Head of caudate nucleus (tissue), 42 donors: ENCODE measurements at places on chromosomes 1 and 21.

- no peak for DNase-seq
Measured at GRCh38 chr1:998745-998994, 1.2 kb downstream of the HES4 start.

DNA sequence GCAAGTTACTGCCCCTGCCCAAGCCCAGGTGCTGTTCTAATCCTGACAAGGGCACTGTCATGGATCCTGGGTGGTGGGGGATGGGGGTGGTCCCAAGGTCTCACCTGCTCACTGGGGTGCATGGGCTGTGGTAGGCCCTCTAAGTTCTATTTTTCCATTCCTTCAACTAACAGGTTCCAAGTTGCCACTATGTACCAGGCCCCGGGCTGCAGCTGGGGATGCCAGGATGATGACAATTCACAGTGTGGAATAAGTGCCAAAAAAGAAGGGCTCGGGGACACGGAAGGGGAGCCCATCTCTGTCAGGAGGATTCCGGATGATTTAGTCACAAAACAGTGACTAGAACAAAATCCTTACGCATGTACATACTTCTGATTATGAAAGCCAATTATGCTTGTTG is 76.0 kb downstream of the STUM start:
- DNase-seq: no peak

DNA sequence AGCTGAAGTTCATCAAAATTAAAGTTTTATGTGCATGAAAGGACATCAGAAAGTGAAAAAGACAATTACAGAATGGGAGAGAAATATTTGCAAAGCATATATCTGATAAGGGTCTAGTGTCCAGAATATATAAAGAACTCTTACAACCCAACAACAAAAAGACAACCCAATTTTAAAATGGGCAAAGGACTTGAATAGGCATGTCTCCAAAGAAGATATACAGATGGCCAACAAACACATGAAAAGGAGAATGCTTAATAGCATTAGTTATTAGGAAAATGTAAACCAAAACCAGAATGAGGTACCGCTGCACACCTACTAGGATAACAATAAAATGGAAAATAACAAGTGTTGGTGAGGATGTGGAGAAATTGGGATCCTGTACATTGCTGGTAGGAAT is 1.7 kb upstream of the PSEN2 start:
- no peak for DNase-seq

- no peak for DNase-seq
Measured at GRCh38 chr1:209805341-209805781, 581 bp downstream of the IRF6 start.

GRCh38 chr1:211229365-211229759 is 29.8 kb upstream of the RCOR3 start:
- DNase-seq: no peak

DNA sequence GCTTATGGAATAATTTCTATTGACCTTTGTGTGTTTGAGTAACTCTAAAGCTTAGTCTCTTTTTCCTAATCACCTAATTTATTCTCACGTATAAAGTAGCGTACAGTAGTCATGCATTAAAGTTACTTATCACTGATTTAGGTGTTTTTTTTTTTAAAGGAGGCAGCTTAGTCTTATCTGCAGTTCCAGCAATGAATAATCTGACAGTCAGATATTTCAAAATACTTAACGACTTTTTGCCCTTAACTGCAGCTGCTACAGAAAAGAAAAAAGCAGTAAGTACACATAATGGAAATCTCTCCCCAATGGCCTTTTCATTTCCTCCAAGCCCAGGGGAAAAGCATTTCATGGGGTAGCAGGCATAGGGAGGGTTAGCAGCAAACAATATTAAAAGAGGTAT is 54.6 kb downstream of the SLC35F3 start:
- DNase-seq: no peak

DNA sequence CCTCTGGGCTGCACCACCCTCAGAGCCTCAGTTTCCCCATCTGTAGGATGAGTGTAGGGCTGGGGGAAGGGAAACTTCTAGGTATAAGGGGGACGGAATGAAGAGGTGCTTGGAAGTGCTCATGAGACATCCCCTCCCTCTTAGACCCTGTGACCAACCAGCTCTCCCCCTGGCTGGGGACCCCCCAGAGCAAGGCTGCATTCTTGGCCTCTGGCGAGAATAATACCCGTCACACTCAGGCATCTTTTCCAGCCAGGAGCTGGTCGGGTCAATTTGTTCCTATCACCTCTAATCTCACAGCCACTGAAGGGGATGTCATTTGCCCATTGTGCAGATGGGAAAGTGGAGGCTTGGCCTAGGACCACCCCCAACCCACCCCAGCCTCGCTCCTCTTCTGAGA is 443.0 kb downstream of the PTPRU start:
- DNase-seq: no peak

GRCh38 chr1:87208931-87209330 is 119.7 kb upstream of the LMO4 start:
- DNase-seq: no peak

DNA sequence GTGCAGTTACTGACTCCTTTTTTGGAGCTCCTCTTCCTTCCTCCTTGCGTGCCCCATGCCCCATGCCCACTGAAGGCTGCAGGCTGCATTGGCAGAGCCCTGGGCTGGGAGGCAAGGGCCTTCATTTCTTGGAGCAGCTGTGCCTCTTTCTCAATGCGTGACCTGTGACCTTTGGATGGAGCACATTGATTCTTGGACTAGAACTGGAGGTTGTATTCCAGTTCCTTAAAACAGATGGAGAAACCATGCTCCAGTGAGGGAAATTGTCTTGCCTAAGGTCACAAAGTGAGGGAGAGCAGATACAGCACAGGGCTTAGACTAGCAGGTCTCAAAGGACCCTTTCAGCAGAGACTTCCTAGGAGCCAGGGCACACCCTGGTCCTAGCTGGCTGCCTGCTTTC is 9.0 kb downstream of the TMEM269 start:
- DNase-seq: no peak

GRCh38 chr1:216020743-216021345 is 402.4 kb downstream of the USH2A start:
- DNase-seq: no peak

- DNase-seq: no peak
Measured at GRCh38 chr1:185438936-185439335, 121.9 kb upstream of the IVNS1ABP start.

DNA sequence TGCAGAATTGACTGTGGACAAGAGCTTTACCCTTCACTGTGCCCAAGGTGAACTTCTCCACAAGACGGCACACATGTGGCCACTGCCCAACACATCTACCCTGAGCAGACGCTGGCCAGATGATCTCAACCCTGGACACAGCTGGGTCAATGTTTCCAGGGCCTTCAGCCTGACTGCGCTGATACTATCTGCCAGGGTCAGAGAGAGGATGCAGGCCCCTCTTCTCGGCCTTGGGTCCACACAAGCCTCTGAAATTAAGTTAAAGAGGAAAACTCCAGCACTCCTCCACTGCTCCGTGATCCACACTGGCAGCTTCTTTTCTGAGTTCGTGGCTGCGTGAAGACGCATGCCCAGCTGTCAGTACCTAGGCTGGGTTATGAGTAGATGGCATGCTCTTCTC is 58.1 kb downstream of the GLIS1 start:
- no peak for DNase-seq

- DNase-seq: no peak
Measured at GRCh38 chr21:35072960-35073359, 23.9 kb upstream of the RUNX1 start.

DNA sequence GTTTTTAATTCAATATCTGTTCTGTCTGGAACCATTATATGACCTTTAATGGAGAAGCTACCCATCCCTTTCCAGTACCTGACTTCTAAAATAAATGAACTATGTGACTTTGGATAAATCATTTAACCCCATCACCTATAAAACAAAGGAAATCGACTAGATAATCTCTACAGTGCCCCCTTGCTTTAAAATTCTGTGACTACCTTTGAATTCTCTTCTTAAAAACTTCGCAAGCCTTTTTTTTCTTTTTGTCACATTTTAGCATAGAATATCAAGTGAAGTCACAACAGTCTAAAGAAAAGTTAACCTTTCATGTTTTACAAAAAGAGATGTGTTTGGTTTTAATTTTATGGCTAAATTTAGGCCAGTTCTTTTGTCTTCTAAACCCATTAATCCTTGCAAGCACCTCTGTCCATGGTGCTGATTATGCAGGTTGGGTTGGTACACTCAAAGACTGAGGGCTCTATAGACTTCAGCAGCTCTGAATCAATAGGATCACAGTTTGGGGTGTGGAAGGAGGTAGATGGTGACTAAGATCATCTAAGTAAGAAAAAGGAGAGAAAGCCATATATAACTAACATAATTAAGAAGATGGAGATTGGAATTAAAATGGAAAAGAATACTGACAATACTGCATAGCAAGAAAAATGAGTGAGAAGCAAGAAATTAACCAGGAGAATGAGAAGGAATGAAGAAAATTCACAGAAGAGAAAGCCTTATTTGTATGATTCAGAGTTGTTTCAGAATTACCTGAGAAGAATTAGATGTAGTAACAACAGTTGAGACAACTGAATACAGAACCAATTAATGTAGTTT is 59.2 kb downstream of the TBX15 start:
- no peak for DNase-seq
